ENCODE measurements at places on chromosomes 13 and 19. TPM values are rescaled to one million over a fixed set of nuclear protein-coding genes. Genes with fewer than 3 reads are reported as not detected.

DNA sequence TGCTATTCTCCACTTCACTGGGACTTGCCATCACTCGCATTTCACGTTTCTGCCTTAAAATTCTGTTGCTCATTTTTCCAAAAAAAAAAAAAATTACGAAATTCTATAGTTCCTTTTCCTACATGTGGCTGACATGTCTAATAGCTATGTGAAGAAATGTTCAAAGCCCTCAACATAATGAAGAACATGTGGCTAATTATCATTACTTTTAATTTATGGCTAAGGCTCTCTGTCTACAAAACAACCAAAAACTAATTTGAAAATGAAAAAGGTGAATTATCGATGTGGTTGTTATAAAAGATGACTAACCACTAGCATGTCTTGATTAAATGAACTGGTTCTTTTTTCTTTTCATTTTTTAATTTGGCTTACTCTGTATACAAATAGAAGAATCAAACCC, 940.0 kb downstream of the EFNB2 start:
- H3K27me3 ChIP-seq = no peaks in the 10 kb centered on the region
- H3K36me3 ChIP-seq = no peaks in the 10 kb centered on the region
- no peak overlapping the region for H3K4me3 ChIP-seq
- no peak overlapping the region for H3K27ac ChIP-seq
- no peak for DNase-seq

- no peaks in the 10 kb centered on the region for H3K36me3 ChIP-seq
- no peak overlapping the region for H3K4me3 ChIP-seq
- no peak overlapping the region for H3K27ac ChIP-seq
- DNase-seq = no peak
- H3K27me3 ChIP-seq = peaks cover 37% of the 10 kb centered on the region
Observed at GRCh38 chr13:26961890-26962615, 201.5 kb upstream of the GPR12 start.

DNA sequence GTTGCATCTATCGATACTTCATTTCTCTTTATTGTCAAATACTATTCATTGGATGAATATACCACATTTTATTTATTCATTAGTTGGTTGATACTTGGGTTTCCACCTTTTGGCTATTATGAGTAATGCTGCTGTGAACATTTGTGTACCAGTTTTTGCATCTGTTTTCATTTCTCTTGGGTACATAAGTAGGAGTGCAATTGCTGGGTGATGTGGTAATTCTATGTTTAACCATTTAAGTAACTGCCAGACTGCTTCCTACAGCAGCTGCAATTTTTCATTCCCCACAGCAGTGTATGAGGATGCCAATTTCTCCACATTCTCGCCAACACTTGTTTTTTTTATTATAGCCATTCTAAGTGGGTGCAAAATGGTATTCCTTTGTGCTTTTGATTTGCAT, 2.6 kb downstream of the KCNJ14 start:
- no peak overlapping the region for H3K27ac ChIP-seq
- no peaks in the 10 kb centered on the region for H3K27me3 ChIP-seq
- H3K36me3 ChIP-seq = peaks cover 21% of the 10 kb centered on the region
- peak; percentile 37 for DNase-seq
- H3K4me3 ChIP-seq = no peak overlapping the region

DNA sequence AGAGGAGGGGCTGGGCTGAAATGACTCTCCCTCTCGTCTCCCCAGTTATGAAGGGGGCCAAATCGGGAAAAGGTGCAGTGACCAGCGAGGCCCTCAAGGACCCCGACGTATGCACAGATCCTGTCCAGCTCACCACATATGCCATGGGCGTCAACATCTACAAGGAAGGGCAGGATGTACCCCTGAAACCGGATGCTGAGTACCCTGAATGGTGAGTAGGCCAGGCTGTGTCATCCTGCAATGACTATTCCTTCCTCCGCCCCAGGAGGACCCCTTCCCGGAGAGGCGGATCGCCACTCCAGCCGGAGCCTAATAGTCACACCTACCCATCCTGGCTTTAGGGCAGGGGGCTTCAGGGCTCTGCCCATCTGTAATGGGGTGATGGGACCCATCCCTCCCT, 2.6 kb downstream of the MRPL54 start:
- H3K27ac ChIP-seq = no peak overlapping the region
- H3K4me1 ChIP-seq = peaks cover 14% of the 10 kb centered on the region
- H3K36me3 ChIP-seq = peaks cover 6% of the 10 kb centered on the region
- H3K4me3 ChIP-seq = no peak overlapping the region

- no peaks in the 10 kb centered on the region for H3K4me1 ChIP-seq
- H3K4me3 ChIP-seq = no peak overlapping the region
- H3K27me3 ChIP-seq = no peaks in the 10 kb centered on the region
- no peak overlapping the region for H3K27ac ChIP-seq
Observed at GRCh38 chr19:9528757-9529336, 9.6 kb downstream of the ZNF426 start.

DNA sequence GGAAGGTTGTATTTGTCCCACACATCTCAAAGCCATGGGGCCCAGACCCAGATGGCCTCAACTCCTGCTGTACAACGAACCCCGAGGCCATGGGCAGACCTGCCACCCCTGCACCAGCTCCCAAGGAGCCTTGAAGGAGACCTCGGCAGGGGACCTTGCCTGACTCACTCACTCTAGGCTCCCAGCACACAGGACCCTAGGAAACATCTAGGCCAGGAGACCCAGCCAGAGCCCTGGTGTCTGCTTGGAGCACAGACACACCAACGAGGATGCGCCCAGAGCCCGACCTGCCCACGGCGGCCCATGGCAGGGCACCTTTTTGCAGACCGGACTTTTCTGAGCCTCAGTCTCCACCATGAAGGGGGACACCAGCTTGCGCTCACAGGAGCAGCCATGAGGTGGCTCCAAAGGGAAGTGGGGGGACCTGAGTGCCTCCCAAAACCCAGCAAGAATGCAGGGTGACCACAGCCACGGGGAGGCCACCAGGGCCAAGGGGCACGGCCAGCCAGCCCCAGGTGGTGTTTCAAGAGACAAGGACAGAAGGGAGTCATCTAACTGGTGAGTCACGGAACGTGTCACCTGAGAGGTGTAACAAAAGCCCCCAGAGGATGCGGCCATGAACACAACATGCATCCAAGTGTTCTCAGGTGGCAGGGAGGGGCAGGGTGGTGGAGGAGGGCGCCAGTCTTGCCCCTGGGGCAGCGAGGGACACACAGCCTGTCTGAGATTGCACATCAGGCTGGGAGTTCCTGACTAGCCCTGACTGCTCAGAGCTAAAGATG, 4.9 kb upstream of the CERS1 start:
- H3K4me3 ChIP-seq = no peak overlapping the region
- H3K27ac ChIP-seq = no peak overlapping the region
- peak; percentile 90 for DNase-seq
- H3K27me3 ChIP-seq = no peaks in the 10 kb centered on the region
- H3K4me1 ChIP-seq = no peaks in the 10 kb centered on the region

POLR2E gene
- total RNA-seq = 74.0 TPM

PLEKHJ1 gene
- total RNA-seq = 43.4 TPM

CLDN10 gene
- not detected for total RNA-seq

SLC7A10 gene
- total RNA-seq = not detected

C1QTNF9B gene
- total RNA-seq = not detected

ZNF491 gene
- total RNA-seq = 6.2 TPM

All from osteoblast (primary cell).